Ecto neural progenitor cell (in vitro differentiated cells): ENCODE measurements at places on chromosomes 16 and 17.

GRCh38 chr17:61131585-61131984 is 268.1 kb upstream of the TBX2 start:
- no peak for DNase-seq

- DNase-seq, result no peak
These were observed 93.9 kb downstream of the RGS9 start for GRCh38 chr17:65231086-65231485.

GRCh38 chr17:59963738-59964481 is 630 bp downstream of the RNFT1 start:
- DNase-seq, result peak; percentile 63

- DNase-seq, result no peak
These were observed 211.4 kb downstream of the GSG1L start for GRCh38 chr16:27852116-27852515.

DNA sequence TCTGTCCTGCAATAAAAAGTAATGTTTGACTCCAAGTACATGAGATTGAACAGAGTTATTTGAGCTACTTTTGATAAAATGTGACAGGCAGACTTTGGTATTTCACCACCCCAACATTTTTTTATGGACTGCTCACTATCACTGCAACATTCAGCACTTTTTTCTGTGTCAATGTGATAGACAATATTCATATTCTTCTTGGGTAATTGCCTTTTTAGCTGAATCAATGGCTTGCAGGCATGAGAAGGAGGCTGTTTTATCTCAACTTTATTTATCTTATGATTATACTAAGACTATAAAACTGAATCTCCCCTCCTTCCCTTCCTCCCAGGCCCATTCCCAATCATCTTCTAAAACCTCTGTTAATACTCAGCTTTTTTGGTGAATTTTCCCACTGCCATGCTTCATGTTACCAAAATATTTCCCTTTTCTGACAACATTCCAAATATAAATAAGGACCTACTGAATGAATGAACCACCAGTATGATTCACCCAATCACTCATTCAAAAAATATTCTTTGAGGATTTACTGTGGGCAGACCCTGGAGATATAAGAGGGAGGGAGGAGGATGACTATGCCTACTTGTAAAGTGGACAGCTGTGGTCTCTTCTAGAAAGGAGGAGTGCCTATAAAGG is 67.6 kb downstream of the CDH13 start:
- DNase-seq, result no peak

DNA sequence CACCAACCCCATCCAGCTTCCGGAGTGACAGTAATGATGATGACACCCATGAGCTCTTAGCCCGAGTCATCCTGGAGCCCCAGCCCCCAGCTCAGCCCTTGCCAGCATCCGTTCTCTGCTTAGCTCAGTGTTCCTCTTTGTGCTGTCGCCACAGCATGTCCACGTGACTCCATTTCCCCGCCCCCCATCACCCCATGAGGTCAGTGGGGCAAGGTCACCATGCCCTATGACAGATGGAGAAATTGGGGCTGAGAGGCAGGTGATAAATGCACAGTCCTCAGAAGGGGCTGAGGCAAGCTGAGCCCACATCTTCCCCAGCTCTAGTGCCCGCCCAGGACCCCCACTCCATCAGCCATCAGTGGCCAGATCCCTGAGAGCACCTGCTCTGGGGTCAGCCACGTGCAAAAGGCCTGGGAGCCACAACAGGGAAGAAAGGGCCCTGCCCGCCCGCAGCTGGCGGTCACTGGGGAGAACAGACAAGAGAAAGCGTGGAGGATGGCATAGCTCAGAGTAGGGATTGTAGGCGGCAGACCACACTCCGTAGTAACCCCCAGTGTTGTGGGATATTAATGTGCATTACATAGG is 17.1 kb downstream of the ITGB4 start:
- no peak for DNase-seq

GRCh38 chr16:3182608-3183444 is 5.2 kb upstream of the OR1F1 start:
- peak; percentile 88 for DNase-seq

DNA sequence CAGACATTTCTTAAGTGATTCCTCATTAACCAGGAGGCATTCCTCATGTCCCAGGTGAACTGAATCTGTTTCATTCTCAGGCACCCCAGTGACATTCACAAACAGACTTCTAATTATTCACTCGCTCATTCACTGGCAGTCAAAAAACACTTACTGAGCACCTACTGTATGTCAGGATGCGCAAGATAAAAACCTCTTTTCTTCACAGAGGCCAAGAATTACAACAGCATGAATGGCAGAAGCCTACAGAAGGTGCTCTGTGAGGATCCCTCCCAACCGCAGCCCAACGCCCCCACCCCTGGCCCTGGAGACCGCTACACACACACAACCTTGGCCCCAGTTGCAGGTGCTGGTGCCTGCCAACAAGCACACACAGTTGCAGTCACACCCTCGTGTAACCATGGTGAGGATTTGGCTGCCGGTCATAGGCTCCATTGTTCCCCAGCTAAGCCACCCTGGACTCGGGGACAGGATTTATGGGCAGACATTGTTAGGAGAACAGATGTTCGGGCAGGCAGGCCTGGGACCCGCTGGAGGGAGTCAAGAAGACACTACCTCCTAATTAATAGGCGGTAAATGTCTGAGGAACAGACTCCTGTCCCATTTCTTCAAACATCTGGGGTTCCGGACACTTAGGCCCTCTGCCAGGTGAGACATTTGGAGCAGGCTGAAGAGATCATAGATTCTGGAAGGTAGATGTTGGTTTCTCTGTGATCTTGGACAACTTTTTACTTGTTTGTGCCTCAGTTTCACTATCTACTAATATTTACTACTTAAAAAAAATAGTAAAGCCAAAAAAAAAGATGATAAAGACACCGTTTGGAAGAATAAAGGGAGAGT is 43.2 kb downstream of the CUEDC1 start:
- DNase-seq, result peak; percentile 91

- no peak for DNase-seq
These were observed 4.8 kb downstream of the PPP1R9B start for GRCh38 chr17:50145532-50146229.

- DNase-seq, result peak; percentile 93
These were observed 10.1 kb downstream of the P3H4 start for GRCh38 chr17:41801374-41802271.

DNA sequence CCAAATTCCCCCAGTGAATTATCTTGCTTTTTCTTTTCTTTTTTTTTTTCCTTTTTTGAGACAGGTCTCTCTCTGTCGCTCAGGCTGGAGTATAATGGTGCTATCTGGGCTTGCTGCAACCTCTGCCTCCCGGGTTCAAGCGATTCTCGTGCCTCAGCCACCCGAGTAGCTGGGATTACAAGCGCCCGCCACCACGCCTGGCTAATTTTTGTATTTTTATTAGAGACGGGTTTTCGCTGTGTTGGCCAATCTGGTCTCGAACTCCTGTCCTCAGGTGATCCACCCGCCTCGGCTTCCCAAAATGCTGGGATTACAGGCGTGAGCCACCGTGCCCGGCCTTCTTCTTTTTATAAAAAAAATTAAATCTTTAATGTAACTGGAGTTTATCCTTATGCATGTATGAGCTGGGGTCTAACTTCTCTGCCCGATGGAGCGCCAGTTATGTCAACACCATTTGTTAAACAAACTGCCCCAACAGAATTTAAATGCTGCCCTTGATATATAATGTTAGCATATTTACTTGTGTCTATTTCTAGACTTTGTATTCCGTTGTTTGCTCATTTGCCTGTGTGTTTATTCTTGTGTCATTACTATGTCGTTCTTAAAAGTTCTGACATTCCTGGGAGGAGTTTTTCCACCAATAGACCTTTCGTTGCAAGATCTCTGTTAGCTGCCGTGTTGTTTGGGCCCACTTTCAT is 535 bp upstream of the AURKB start:
- no peak for DNase-seq

DNA sequence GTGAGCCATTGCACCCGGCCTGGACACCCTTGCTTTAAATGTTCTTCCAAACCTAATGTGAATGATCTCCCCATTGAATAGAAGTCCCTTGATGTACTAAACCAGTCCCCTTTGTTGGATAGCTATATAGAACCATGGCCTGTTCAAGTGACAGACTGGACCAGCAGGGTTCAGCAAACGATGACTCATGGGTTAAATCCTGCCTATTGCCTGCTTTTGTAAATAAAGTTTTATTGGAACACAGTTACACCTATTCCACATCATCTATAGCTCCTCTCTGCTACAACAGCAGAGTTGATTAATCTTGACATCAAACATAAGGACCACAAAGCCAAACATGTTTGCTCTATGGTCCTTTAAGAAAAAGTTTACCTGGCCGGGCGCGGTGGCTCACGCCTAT is 56.1 kb downstream of the CRISPLD2 start:
- DNase-seq, result no peak

DNA sequence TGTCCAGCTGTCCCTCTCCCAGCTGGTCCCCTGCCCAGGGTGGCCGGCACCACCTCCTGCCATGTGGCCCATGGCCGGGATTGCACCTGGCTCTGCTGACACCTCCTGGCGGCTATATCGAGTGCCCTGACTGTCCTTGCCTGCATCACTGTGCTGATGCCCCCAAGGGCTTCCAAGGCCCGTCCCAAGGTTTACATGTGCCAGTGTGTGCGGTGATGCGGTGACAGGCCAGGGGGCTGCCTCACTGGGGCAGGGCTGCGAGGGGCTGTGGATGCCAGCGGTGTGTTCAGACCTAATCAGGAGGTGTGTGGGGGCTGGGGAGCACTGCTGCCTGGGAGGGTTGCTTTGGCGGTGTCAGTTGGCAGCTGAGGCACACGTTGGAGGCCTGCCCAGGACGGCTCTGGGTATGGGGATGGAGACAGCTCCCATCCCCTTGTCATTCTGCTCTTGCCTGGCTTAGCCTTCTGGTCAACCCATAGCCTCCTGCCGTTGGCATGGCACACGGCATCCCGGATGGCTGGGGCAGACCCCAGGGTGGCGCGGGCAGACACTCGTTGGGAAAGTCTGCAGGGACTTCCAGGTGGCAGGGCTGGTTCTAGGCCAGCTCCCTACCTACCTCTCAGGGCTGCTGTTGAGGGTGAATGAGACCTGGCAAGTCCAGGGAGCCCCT is 5.5 kb downstream of the MAP2K3 start:
- no peak for DNase-seq

DNA sequence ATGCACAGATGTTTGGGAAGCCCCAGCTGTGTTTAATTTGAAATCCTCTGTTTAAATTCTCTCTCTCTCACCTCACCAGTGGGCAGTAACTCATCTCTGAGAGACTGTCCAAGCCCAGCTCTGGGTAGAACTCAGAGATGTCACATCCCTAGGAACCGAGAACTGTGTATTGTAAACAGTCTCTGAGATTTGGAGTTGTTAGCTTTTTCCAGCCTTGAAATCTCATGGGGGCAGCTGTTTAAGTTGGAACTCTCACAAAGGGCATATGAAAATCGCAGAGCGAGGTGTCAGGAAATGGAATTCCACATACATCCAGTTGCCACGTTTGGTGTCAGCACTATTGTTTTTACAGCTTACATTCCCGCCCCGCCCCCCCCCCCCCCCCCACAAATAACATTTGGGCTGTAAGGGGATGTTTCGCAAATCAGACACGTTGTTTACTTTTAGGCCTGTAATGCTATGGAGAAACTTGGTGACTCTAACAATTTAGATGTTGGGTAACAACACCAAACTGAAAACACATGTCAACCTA is 34.3 kb downstream of the VPS35L start:
- DNase-seq, result no peak

- no peak for DNase-seq
These were observed 156.6 kb upstream of the MAF start for GRCh38 chr16:79757163-79757562.

- DNase-seq, result no peak
These were observed 159.9 kb downstream of the AXIN2 start for GRCh38 chr17:65401561-65401960.

DNA sequence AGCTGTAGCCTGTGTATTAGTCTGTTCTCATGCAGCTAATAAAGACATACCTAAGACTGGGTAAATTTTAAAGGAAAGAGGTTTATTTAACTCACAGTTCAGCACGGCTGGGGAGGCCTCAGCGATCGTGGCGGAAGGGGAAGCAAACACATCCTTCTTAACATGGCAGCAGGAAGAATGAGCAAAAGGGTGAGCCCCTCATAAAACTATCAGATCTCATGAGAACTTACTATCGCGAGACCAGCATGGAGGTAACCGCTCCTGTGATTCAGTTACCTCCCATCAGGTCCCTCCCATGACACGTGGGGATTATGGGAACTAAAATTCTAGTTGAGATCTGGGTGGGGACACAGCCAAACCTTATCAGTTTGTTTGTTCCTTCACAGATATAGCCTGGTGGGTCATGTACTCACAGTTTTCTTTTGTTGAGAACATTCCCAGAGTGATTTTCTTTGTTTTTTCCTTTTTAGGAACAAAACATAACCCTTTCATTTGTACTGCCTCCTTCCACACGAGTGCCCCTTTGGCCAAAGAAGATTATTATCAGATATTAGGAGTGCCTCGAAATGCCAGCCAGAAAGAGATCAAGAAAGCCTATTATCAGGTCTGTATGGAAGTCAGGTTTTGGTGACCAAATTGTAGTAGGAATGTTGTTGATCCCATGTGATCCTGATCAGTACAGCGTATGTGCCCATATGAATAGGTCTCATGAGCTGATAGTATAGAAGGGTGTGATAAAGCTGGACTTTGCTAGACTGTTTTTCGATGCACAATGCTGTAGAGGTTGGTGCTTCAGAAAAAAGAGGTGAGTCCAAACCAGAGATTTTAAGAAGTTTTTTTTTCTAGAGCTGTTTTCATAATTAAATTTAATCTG is 8.5 kb downstream of the DNAJA3 start:
- DNase-seq, result no peak

DNA sequence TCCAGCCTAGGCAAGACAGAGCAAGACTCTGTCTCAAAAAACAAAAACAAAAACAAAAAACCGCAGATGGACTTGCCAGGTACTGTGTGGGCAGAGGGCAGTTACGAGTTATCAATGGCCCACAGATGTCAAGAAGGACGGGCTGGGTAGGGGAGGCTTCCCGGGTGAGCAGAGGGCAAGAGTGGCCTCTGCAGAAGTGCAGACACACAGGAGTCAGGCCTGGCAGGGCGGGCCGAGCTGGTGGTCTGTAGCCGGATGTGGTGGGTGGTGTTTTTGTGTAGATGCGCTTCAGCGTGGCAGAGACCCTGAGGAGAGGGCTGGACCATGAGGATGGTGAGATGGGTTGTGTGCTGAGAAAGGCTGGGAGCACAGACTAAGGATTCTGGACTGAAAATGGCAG is 44.9 kb upstream of the KDM6B start:
- DNase-seq, result no peak

DNA sequence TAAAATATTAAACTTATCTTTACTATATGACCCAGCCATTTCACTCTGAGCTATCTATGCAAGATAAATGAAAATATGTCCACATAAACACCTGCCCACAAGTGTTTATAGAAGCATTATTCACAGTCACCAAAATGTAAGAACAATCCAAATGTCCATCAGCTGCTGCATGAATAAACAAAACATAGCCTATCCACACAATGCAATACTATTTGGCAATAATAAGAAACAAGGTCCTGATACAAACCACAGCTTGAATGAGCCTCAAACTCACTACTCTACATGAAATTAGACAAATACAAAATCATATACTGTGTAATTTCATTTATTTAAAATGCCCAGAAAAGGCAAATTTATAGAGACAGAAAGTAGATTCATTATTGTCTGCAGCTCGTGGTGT is 355.1 kb downstream of the CDH8 start:
- DNase-seq, result no peak
